ENCODE measurements at places on chromosomes 5 and 9. TPM values are rescaled to one million over a fixed set of nuclear protein-coding genes. Genes with fewer than 3 reads are reported as not detected.

DNA sequence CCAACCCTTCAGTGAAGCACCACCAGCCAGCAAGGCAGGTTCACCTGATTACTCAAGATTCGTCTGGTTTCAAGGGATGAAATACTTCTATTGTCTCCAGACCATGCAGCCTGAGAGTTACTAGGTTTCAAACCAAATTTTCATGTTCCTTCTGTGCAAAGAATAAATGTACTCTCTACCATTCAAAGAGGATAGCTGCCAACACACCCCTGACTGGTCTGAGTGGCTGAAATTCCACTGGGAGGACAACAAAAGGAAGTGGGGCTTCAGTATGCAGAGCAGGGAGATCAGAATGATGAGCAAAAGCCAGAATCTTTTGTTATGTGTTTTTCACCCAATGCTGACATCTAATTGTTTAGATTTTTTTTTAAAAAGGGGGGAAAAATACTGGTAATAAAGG is 356.3 kb downstream of the BNC2 start:
- H3K27ac ChIP-seq, result no peak overlapping the region
- no peaks in the 10 kb centered on the region for H3K36me3 ChIP-seq
- no peaks in the 10 kb centered on the region for H3K27me3 ChIP-seq
- H3K4me1 ChIP-seq, result no peaks in the 10 kb centered on the region

DNA sequence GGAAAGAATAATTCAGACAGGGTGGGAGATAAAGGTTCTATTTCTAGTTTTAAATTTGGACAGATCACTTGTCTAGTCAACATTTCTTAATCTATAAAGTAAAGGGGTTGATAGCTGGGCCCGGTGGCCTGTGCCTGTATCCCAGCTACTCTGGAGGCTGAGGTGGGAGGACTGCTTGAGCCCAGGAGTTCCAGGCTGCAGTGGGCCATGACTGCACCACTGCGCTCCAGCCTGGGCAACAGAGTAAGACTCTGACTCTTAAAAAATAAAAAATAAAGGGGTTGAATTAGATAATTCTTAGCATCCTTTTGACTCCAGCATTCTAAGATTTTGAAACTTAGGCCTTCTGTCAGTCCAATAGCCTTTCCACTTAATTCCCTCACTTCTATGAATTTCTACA is 10.8 kb downstream of the DIAPH1 start:
- no peaks in the 10 kb centered on the region for H3K36me3 ChIP-seq
- no peaks in the 10 kb centered on the region for H3K4me1 ChIP-seq
- DNase-seq, result no peak

DNA sequence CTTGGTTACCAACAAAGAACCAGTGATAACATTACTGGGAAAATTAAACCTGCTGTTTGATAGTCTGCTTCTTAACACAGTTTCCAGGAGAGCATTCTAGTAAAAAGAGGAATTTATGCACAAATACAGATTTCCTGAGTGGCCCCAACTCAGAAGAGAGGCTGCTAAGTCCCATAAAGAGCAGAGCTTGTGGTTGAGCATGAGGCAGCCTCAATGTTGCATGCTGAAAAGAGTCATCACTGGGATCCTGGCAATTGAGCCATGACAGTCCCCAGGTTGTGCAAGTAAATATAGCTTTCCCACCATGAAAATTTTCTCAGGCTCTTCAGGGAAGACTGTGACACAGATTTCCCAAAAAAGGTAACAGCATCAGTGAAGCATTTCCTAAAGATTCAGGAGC is 47.5 kb upstream of the ADRB2 start:
- no peaks in the 10 kb centered on the region for H3K27me3 ChIP-seq
- no peak overlapping the region for H3K27ac ChIP-seq
- DNase-seq, result no peak
- H3K4me3 ChIP-seq, result no peak overlapping the region
- no peaks in the 10 kb centered on the region for H3K36me3 ChIP-seq

DNA sequence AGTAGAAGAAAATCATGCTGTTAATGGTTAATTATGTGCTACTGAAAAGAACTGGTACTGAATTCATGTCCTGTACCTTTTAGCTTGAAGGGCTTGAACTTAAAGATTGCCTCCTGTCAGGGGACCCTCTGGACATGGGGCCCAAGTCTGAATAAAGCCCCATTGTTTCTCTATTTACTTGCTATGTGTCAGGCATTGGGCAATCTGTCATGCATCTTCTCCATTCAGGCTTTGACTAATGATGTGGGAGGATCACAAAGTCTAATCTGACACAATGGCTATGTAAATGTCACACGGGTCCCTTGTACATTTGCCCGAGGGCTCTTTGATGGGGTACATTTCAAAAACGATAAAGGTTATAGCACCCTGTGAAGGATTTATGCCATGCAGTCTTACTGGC is 64.0 kb upstream of the TUSC1 start:
- H3K27ac ChIP-seq, result no peak overlapping the region
- no peak for DNase-seq
- H3K4me3 ChIP-seq, result no peak overlapping the region
- H3K27me3 ChIP-seq, result no peaks in the 10 kb centered on the region
- H3K4me1 ChIP-seq, result no peaks in the 10 kb centered on the region
- no peaks in the 10 kb centered on the region for H3K36me3 ChIP-seq

GRCh38 chr9:89428901-89429890 is 68.7 kb downstream of the SEMA4D start:
- no peaks in the 10 kb centered on the region for H3K27me3 ChIP-seq
- H3K4me3 ChIP-seq, result no peak overlapping the region
- H3K4me1 ChIP-seq, result no peaks in the 10 kb centered on the region

- no peak overlapping the region for H3K4me3 ChIP-seq
- H3K27ac ChIP-seq, result no peak overlapping the region
- DNase-seq, result no peak
- H3K4me1 ChIP-seq, result no peaks in the 10 kb centered on the region
- no peaks in the 10 kb centered on the region for H3K36me3 ChIP-seq
- no peaks in the 10 kb centered on the region for H3K27me3 ChIP-seq
Observed at GRCh38 chr9:123696476-123696875, 233.4 kb downstream of the DENND1A start.

DNA sequence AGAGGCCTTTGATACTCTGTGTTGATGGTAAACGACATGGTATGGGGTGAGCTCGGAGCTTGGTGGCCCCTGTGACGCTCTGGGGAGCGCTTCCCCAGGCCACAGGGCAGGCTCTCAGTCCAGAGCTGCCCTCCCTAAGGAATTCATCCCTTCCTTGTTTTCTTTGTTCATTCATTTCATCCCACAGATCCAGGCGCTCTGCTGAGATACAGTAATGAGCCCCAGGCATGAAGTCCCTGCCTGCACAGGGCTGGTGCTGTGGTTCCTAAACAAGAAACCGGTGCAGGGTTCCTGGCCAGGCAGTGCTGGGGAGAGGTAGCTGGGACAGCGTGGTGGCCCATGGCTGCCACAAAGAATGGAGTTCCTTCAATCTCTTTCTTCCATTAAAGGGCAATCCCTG is 14.4 kb downstream of the NEK6 start:
- DNase-seq, result no peak
- no peaks in the 10 kb centered on the region for H3K4me1 ChIP-seq
- no peaks in the 10 kb centered on the region for H3K27me3 ChIP-seq
- no peak overlapping the region for H3K4me3 ChIP-seq

DNA sequence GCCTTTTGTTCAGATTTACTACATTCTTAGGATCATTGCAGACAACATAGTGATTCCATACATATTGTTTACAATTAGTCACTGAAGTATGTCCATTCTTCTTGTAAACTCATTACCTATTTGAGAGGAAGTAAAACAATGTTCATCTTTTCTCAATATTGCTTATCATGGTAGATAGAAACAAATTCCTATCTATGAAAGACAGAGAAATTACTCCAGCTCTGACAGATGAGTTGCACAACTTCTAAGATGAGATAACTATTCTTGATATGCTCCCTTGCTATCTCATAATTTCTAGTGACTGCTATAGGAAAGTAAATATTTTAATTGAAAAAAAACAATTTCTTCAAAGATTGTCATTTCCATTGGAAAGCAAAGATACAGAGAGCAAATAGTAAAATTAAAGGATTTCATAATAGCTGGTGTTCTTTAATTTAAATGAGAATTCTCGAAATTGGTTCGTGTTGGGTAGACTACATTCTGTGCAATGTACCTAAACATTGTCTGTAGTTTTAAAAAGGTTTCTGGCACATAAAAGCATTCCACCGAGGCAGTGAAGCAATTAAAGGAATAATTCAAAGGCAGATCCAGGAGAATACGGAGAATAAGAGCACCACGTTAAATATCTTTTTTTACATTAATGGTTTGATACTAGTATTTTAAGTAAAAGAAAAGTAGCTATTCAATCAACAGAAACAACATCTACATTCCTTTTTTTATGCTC is 1029.1 kb upstream of the ACO1 start:
- no peaks in the 10 kb centered on the region for H3K4me1 ChIP-seq
- H3K27me3 ChIP-seq, result no peaks in the 10 kb centered on the region
- H3K4me3 ChIP-seq, result no peak overlapping the region

ORM2 gene
- not detected for total RNA-seq

CDKN2B-AS1 gene
- total RNA-seq, result not detected

ZMAT2 gene
- total RNA-seq, result 33.7 TPM

MARCOL gene
- not detected for total RNA-seq
